ENCODE measurements at places on chromosomes 11 and 22.

- DNase-seq: no peak
Observed at GRCh38 chr11:47977623-47978022, 2.7 kb upstream of the PTPRJ start.

GRCh38 chr22:30129636-30130035 is 49.4 kb downstream of the HORMAD2 start:
- DNase-seq: no peak

DNA sequence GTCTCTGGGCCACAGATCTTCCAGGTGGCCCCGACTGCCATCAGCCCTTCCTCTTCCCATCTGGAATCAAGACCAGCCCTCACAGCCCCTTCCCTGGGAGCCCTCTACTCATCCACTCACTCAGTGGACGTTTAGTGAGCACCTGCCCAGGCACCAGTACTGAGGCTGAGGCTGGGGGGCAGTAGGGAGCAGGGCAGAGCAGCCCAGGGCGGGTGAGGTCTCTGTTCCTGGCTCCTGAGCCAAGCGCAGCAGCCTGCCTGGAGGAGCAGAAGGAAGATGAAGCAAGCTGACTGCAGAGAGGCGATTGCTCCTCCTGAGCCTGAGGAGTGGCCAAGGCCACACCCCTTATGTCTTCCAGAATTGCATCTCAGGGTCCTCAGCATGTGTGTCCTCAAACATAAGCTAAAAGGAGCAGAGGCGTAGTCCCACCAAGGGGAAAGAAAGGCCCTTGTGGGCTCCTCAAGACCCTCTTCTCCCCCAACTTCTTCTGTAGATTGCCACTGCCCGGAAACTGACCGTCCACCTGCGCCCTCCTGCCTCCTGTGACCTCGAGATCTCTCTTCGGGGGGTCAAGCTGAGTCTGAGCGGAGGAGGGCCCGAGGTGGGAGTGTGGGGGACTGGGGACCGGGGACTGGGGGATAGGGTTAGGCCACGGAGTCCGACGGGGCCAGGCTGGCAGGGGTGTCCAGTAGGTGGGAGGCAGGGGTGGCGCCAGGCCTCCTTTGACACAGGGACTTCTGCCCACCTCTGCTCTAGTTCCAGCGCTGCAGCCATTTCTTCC is 5.8 kb downstream of the MAPK8IP2 start:
- peak; percentile 45 for DNase-seq

DNA sequence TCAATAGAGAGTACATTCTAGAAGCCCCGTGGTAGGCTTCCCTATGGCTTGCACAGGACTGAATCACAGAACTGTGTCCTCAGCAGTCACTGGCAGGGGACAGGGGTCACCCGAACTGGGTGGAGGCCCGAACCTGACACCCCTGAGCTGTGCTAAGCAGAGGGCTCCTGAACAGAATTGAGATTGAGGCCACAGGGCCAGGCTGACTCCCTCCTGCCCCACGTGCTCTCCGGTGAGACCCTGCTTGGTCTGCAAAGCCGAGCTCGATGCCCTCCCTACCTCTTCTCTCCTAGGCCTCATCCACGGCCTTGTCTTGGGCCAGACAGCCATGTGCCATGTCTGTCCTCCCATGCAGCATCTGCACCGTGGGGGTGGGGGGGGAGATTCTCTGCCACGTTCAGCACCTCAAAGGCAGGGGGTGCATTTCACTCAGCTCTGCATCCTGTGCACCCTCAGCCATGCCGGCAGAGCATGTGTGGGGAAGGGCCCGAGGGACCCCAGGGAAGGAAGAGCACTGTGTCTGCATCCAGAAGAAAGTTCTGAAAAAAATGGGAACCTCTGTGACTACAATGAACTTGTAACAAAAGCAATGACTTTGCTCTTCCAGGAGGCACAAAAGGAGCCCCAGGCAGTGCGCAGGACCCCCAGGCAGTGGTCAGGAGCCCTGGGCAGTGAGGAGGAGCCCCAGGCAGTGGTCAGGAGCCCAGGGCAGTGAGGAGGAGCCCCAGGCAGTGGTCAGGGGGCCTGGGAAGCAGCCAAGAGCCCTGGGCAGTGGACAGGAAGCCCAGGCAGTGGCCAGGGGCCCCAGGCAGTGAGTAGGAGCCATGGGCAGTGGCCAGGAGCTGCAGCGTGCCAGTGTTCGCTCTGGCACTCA is 76.7 kb upstream of the SEPTIN5 start:
- DNase-seq: no peak

GRCh38 chr11:9982127-9982795 is 311.8 kb downstream of the SBF2 start:
- DNase-seq: no peak

- DNase-seq: no peak
Observed at GRCh38 chr11:69239641-69240040, 54.3 kb upstream of the MYEOV start.

GRCh38 chr11:35579557-35580396 is 38.5 kb upstream of the FJX1 start:
- no peak for DNase-seq
